Stimulated activated CD4-positive, alpha-beta T cell treated with anti-CD3 and anti-CD28 coated beads, Interleukin-15, amount 100 ng/mL, for 1 hour (primary cell): ENCODE measurements at places on chromosomes 7 and 10.

DNA sequence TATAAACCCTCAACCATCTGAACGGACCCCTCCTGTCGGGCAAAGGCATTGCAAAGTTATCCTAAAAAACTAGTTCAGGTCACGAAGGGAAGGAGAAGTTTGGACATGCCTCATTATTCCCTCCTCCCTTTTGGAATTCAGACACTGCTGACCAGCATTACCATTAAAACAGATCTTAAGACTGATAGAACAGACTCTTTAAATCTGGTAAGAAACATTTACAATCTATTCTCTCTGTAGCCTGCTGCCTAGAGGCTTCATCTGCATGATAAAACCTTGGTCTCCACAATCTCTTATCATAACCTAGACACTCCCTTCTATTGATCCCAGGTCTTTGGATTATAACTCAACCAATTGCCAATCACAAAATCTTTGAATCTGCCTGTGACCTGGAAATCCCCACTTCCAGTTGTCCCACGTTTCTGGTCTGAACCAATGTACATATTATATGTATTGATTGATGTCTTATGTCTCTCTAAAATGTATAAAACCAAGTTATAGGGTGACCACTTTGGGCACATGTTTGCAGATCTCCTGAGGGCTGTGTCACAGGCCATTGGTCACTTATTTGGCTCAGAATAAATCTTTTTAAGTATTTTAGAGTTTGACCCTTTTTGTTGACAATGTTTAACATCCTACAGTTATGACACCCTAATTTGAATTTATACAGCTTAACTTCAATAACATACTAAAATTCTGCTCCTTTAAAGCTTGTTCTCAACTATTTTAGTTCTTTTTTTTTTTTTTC lies 23.5 kb upstream of the CNNM2 start:
- DNase-seq = no peak

DNA sequence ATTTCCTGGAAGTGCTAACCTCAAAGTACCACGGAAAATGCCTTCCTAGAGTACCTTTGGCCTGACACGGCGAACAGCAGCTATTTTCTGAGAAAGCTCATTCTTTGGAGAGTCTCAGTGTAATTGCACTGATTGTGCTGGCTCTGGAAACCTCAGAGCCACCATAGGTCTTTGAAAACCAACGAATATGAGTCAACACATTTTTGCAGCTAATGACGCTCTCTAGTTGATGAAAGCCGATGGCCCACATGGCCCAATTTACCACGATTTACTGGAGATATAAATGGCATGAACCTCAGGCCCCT lies 187.1 kb downstream of the ADARB2 start:
- no peak for DNase-seq

DNA sequence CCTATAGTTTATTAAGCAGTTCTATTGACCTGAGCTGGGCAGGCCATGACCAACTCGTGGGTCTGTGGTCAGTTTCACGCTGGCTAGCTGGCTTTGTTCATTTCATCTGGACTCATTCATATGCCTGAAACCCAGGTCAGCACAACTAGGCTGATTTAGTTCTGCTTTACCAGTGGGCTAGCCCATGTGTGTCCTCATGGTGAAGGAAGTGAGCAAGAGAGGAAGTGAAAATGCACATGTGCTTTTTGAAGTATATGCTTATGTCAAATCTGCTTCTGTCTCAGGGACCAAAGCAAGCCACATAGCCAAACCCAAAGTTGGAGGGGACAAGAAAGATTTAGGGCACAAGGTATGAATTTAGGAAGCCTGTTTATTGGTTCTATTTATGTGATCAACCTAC lies 154.5 kb downstream of the RNF133 start:
- no peak for DNase-seq

DNA sequence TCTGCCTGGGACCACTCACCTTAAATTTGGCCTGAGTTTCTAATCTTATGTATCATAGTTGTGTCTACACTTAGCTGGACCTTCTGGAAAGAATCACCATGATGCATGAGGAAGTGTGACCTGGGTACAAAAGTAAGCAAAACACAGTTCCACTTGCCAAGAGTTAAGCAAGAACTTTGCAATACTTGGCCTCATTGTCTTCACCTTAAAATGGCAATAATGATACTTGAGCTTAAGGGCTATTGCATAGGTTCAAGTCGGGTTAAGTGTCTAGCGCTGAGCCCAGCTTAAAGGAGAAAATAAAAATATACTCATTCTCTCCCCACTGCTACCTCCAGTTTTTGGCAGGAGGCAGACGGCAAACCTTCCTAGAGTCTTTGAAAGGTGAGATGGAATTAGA lies 133.9 kb upstream of the BMPER start:
- DNase-seq = no peak

DNA sequence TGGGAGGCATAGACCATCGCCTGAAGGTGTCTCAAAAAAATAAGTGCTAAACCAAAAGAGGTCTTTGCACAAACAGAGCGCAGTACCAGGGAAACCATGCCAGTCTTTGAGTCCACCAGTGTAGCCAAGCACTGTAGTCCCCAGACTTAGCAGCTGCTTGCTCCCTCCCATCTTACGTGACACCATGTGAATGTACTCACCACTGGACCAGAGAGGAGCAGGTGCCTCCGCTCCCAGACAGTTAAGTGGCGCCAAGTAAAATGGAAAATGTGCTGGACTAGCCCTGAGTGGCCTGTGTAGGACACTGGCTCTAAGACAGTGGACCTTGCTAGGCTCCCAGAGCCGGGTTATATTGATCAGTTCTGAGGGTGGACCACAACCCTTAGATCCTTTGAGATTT lies 47.7 kb upstream of the PLEKHA1 start:
- no peak for DNase-seq

GRCh38 chr7:155874411-155874810 lies 62.1 kb upstream of the SHH start:
- DNase-seq = no peak

GRCh38 chr10:47055386-47056246 lies 144.4 kb downstream of the PTPN20 start:
- DNase-seq = no peak

DNA sequence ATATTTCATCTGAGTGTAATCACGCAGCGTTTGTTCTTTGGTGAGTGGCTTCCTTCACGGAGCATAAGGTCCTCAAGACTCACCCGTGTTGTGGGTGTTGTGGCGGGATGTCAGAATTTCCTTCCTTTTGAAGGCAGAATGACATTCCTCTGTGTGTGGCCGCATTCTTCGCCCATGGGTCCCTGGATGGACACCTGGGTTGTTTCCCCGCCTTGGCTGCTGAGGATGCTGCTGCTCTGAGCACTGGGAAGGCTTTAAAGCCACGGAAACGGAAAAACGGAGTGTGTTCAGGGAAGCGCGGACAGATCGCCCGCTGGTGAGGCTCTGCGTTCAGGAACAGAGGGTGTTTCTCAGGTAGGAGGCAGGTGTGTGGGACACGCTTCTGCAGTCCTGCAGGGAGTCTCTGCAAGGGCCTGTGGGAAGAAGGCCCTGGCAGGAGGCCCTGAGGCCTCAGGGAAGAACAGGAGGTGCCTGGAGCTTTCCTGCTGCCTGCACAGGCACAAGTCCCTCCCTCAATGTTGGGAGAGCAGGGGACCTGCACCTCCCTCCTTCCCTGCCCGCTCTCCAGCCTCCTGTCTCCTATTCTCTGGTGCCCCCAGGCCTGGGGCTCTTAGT lies 35.7 kb upstream of the SHH start:
- no peak for DNase-seq

GRCh38 chr10:51001587-51001986 lies 72.7 kb upstream of the PRKG1 start:
- DNase-seq = no peak

GRCh38 chr7:69365651-69366192 lies 232.6 kb upstream of the AUTS2 start:
- DNase-seq = no peak

- no peak for DNase-seq
Measured at GRCh38 chr10:154348-154747, 19.1 kb downstream of the ZMYND11 start.

- no peak for DNase-seq
Measured at GRCh38 chr10:86389441-86390193, 23.0 kb upstream of the GRID1 start.

DNA sequence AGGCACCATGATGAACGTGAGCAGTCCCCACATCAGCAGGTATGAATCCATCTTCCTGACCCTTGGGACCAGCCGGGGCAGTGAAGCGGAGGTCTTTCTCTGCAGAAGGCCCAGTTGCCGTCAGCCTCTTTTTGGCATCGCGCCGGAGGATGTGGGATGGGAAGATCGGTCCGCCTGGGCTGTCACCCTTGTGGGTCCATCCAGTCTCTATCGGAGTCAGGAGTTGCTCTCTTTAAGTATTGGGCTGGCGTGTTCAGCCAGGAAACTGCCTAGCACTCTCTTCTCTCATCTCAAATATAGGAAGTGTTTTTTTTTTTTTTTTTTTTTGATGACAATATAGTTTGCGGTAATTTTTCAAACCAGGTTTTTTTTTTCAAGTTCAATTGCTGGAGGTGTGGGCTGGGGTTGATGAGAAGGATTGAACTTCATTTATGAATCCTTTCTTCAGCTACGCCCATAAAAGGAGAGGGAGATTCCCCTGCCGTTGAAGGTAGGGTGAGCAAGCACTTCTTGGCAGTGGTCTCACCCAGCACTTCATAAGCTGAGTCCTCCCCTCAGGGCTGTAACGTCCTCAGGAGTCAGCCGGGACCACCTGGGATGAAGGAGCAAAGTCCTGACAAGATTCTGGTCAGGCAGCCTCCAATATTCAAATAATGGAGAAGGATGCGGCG lies at the start of gene IL2RA:
Gene IL2RA, minus strand, starts transcription at position 267 of the 671 bp plus-strand sequence. Its CDS starts 216 bp downstream, at position 51.
- DNase-seq = no peak

DNA sequence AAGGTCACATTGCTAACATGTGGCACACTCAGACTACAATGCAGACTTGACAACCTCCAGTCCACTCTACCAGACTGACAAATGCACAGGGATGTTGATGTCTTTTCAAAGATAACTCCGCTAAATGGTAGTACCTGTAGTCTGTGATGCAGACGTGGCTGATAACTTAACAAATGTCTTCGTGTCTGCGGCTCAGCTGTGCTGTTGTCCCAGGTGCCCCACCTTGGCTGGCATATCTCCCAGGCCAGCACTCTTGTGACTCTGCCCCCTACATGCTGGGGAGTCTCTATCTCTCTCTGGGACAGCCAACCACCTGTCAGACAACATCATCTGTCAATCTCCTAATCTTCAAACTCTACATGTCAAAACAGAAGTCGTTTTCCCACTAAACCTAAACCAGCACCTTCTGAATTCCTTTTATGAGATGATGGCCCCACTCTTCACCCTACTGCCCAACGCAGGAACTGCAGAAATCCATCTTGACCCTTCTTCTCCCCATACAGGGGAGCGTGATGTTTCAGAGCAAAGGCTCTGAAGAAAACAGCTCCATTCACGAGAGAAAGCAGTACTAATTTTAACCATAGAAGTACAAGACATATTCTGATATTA lies 156.4 kb downstream of the USP6NL start:
- DNase-seq = no peak

GRCh38 chr7:74115326-74115725 lies 31.7 kb downstream of the LIMK1 start:
- no peak for DNase-seq

DNA sequence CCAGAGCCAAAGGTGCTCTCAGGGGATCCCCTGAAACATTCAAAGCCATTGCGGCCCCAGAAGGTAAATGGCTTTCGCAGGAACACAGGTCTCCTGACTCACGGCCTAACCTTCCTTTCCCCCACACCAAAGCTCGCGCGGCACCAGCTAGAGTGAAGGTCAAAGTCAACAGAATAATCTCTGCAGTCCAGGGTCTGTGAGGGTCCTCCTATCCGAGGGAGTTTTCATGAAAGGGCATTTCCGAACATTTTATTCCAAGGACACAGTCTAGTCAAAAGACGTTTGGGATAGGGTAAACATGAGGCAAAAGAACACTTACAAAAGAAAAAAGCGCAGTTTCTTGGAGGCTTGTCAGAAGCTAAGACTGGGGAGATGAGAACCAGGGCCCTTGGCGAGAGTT lies 559 bp upstream of the STEAP2 start:
- no peak for DNase-seq

- no peak for DNase-seq
Measured at GRCh38 chr7:17009007-17009719, 127.4 kb upstream of the AGR3 start.

DNA sequence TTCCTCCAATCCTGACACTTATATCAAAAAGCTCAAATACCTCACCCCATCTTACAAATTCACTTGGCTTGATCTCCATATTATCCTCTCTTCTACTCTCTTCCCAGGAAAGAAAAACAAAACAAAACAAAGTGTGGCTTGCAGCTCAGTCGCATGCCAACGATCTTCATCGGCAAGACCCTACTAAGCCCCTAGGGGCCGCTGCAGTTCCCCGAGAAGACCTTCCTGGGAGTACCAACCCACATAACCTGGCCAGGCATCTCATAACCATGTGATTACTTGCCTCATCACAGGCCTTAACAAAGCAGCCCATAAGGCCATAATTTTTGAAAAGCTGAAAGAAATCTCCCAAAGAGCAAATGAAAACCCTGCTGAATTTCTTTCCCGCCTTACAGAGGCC lies 103.7 kb downstream of the ZNF92 start:
- no peak for DNase-seq

DNA sequence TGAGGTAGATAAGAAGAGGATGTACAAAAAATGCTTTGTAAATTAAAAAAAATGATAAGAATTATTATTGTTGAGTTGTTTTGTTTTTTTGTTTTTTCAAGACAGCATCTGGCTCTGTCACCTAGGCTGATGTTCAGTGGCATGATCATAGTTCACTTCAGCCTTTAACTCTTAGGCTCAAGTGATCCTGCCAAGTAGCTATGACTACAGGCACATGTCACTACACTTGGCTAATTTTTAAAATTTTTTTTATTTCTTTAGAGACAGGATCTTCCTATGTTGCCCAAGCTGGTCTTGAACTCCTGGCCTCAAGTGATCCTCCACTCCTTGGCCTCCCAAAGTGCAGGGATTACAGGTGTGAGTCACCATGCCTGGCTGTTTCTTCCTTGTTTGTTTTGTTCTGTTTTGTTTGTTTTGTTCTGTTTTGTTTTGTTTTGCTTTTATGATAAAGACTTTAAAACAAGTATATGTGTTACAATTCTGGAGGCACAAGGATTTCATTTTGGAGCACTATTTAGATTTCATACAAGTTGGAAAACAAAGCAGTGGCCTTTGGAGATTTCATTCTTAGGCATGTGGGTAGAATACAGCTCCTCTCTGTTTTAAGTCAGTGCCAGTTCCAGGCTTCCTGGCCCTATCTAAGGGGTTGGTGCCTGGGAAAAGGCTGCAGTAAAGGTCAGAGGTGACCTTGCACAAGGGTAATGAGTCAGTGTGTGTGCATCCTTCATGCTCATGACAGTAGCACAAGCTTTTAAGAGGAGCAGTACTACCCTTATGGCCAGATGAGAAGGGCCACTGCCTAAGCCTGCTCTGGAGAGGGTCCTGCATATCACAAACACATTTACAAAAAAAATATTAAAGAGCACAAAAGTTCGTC lies 17.9 kb downstream of the FGFBP3 start:
- DNase-seq = no peak

GRCh38 chr7:8217200-8218068 lies 44.5 kb downstream of the ICA1 start:
- DNase-seq = no peak

DNA sequence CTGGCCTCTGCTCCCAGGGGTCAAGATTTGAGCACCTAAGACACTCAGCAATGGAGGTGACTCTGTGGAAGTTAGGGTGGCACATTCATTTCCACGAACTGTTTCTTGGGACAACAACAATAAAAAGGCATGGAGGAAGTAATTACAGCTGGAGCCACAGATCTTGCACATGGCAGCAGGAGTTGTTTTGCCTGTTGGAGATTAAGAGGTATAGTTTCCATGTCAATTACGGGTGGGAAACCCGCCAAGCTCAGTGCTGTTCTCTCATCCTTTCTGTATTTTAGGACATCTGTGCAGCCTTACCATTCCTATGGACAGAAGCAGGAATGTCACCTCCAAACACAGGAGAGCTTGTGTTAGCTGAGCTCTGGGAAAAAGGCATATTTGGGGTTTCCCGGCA lies 201.2 kb downstream of the SNX10 start:
- no peak for DNase-seq
